Activated CD4-positive, alpha-beta memory T cell treated with anti-CD3 and anti-CD28 coated beads, Interleukin-2, amount 10 ng/mL, durations not matched to agents 7 days and 5 days (primary cell): ENCODE measurements at places on chromosomes 3 and 15. TPM values are rescaled to one million over a fixed set of nuclear protein-coding genes. Genes with fewer than 3 reads are reported as not detected.

- H3K27ac ChIP-seq: no peak overlapping the region
- no peaks in the 10 kb centered on the region for H3K36me3 ChIP-seq
- no peaks in the 10 kb centered on the region for H3K27me3 ChIP-seq
- no peak for DNase-seq
- no peak overlapping the region for H3K4me3 ChIP-seq
These were observed 4.9 kb upstream of the C3orf49 start for GRCh38 chr3:63814237-63814636.

DNA sequence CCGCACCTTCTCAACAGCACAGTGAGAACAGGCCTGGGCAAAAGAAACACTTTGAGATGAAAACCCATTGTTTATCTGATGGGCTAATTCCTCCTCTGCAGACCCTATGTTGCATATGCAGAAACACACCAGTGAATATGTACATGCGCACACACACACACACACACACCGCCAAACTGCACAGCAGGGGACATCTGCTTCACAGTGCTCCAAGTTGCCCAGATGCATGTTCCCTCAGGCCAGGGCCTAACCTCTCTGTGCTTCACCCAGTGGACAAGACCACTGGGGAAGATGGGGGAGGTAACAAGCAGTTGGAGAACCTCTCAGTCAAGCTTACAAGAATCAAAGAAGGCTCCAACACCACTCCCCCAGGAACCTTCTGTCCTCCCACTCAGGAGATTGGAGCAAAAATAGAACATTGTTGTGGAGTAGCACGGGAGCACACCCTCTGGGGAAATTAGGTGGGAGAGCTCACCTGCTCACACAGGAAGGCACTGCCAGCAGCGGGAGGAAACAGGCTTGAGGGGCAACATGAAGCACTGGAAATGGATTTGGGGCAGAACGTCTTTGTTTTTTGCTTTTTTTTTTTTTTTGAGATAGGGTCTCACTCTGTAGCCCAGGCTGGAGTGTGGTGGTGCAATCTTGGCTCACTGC, 13.0 kb downstream of the HCN4 start:
- H3K27me3 ChIP-seq: peaks cover 6% of the 10 kb centered on the region
- H3K4me1 ChIP-seq: no peaks in the 10 kb centered on the region
- no peaks in the 10 kb centered on the region for H3K36me3 ChIP-seq

- no peaks in the 10 kb centered on the region for H3K27me3 ChIP-seq
- no peak overlapping the region for H3K4me3 ChIP-seq
- H3K4me1 ChIP-seq: no peaks in the 10 kb centered on the region
- no peak for DNase-seq
These were observed 167.5 kb downstream of the PGPEP1L start for GRCh38 chr15:98840053-98840452.

GRCh38 chr15:94306700-94307650, 75.6 kb downstream of the MCTP2 start:
- H3K4me3 ChIP-seq: peak overlapping the region; percentile 15
- H3K36me3 ChIP-seq: peaks cover 83% of the 10 kb centered on the region
- peaks cover 62% of the 10 kb centered on the region for H3K4me1 ChIP-seq
- no peaks in the 10 kb centered on the region for H3K27me3 ChIP-seq
- H3K27ac ChIP-seq: peak overlapping the region; percentile 83
- DNase-seq: no peak

DNA sequence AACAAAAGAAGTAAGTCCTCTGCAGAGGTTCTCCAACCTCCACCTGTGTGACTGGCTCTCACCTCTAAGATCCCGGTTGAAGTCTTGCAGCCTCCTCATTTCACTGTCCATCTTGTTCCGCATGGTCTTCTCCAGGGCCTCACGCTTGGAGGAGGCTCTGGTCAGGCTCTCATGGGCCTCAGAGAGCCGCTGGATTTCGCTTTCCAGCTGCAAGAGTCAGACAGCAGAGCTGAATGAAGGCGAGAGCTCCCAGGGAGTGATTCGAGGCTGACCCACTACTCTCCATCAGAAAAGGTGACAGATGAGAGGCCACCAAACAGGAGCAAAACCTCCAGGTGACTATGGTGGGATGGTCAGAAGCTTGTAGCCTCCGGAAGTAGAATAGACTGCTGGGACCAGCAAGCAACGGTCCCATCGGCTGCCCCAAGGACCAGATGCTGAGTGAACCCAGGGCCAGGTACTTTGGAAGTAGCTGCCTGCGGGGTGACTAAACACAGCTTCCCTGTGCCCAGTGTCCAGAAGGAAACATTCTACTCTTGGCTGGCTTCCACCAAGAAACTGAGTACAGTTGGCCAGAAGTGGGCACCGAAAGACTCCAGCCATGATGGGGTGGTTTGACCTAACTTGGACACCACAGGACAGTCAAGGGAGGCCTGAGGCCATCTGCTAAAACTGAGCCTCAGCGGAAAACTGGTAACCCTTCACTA, 7.9 kb downstream of the AMOTL2 start:
- H3K36me3 ChIP-seq: no peaks in the 10 kb centered on the region
- peaks cover 20% of the 10 kb centered on the region for H3K27me3 ChIP-seq
- peaks cover 15% of the 10 kb centered on the region for H3K4me1 ChIP-seq
- H3K27ac ChIP-seq: no peak overlapping the region
- H3K4me3 ChIP-seq: no peak overlapping the region
- no peak for DNase-seq

GRCh38 chr15:29452881-29453731, 183.5 kb upstream of the NSMCE3 start:
- no peak for DNase-seq
- peaks cover 13% of the 10 kb centered on the region for H3K4me1 ChIP-seq
- no peak overlapping the region for H3K27ac ChIP-seq

DNA sequence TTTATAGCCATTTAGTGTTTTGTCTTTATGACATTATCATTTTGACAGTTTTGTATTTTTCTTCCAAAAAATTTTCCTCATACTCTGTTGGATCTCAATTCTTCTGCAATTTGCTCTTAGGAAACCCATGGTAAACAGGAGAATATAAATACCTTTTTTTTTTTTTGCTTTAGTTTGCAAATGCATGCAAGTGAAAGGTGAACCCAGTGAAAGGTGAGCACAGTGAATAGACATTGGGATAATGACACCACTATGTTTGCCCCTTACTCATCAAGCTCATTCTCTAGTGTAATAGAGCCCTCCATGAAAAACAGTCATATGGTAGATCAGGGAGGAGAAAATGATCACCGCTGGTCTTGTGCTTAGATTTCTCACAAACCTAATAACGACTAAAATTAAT, 59.0 kb upstream of the TRPC1 start:
- no peak for DNase-seq
- H3K4me1 ChIP-seq: no peaks in the 10 kb centered on the region
- no peak overlapping the region for H3K4me3 ChIP-seq
- H3K36me3 ChIP-seq: no peaks in the 10 kb centered on the region
- H3K27me3 ChIP-seq: no peaks in the 10 kb centered on the region
- no peak overlapping the region for H3K27ac ChIP-seq

DNA sequence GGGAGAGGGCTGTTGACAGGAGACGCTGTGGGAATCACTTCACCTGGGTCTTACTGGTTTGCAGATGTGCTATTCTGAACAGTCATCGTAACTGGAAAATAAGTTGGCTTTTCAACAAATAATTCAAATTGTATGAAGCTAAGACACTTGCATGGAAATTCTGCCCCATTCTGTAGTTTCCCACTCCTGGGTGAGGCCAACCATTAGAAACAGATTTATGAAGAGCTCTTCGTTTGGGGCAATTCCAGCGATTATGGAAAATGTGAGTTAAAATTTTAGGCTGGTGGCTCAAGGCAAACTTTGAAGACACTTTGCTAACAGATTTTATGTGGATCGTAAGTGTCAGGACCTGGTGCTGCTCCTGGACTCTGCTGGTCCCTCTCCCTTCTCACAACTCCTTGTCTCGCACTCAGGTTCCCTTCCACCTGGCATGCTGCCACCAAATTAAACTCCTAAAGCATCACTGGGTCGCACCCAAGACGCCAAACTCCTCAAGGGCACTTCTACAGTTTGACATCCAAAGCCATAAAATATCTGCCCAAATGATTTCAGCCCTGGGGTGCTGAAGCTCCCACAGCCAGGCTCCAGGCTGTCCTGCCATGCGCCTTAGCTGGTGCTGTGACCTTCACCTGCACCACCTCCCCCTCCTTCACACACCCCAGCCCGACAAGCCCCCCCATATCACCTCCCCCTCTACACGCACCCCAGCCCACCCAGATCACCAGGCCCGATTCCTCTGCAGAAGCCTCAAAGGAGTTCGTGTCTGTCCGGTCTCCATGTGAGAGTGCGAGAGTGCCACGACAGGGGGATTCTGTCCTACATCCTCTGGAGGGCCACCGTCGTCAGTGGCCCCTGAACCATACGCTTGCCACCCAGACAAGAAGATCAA, 138.4 kb downstream of the NSMCE3 start:
- DNase-seq: no peak
- H3K36me3 ChIP-seq: no peaks in the 10 kb centered on the region
- H3K4me1 ChIP-seq: no peaks in the 10 kb centered on the region
- H3K27me3 ChIP-seq: no peaks in the 10 kb centered on the region
- no peak overlapping the region for H3K27ac ChIP-seq

GRCh38 chr3:57061556-57061955, 1.1 kb downstream of the SPATA12 start:
- no peak for DNase-seq
- H3K4me1 ChIP-seq: peaks cover 4% of the 10 kb centered on the region
- peaks cover 8% of the 10 kb centered on the region for H3K27me3 ChIP-seq
- H3K4me3 ChIP-seq: no peak overlapping the region
- no peaks in the 10 kb centered on the region for H3K36me3 ChIP-seq
- no peak overlapping the region for H3K27ac ChIP-seq

DNA sequence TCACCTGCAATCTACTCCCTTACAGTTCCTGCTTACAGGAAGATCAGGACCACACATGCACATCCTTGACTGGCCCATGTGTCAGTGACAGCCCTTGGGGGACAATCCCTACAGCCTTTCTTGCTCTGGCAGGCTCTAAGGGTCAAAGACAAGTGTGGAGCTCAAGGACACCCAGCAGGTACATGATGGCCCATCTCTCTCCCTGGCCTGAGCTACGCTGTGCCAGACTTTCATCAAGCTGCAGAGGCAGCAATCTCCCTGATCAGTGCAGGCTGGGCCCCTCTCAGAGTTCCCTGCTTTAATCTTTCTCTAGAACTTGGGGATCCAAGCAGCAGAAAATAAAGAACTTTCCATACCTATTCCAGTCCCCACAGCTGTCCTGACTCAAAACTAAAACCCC, 2.6 kb downstream of the SEMA7A start:
- H3K4me3 ChIP-seq: no peak overlapping the region
- peaks cover 4% of the 10 kb centered on the region for H3K27me3 ChIP-seq
- H3K36me3 ChIP-seq: no peaks in the 10 kb centered on the region
- peaks cover 30% of the 10 kb centered on the region for H3K4me1 ChIP-seq

- DNase-seq: no peak
- no peaks in the 10 kb centered on the region for H3K36me3 ChIP-seq
- H3K4me3 ChIP-seq: no peak overlapping the region
- H3K27me3 ChIP-seq: peaks cover 8% of the 10 kb centered on the region
These were observed 103.5 kb upstream of the KCNAB1 start for GRCh38 chr3:156016902-156017301.

- H3K4me1 ChIP-seq: peaks cover 12% of the 10 kb centered on the region
- H3K27ac ChIP-seq: no peak overlapping the region
- H3K36me3 ChIP-seq: no peaks in the 10 kb centered on the region
- no peak for DNase-seq
- H3K27me3 ChIP-seq: peaks cover 5% of the 10 kb centered on the region
These were observed 393.6 kb upstream of the TPM1 start for GRCh38 chr15:62648954-62649353.

DNA sequence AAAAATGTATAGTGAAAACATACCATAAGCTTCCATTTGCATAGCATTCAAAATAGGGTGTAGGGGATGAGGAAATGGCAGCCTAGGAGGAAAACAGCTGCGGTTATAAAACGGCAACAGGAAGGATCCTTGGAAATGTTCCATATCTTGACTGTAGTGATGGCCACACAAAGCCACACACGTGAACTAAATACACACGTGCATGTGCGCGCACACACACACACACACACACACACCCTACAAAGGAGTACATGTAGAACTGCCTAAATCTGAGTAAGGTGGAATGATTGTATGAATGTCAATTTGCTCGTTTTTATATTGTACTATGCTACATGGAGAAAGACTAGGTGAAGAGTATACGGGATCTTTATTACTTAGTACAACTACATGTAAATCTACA, 3.9 kb upstream of the IREB2 start:
- H3K4me1 ChIP-seq: peaks cover 18% of the 10 kb centered on the region
- H3K36me3 ChIP-seq: peaks cover 6% of the 10 kb centered on the region
- no peak for DNase-seq
- peaks cover 16% of the 10 kb centered on the region for H3K27me3 ChIP-seq
- no peak overlapping the region for H3K27ac ChIP-seq

- no peak overlapping the region for H3K4me3 ChIP-seq
- no peak for DNase-seq
- peaks cover 64% of the 10 kb centered on the region for H3K27me3 ChIP-seq
- no peak overlapping the region for H3K27ac ChIP-seq
- H3K36me3 ChIP-seq: no peaks in the 10 kb centered on the region
These were observed 2.1 kb upstream of the ALDH1A3 start for GRCh38 chr15:100877551-100877950.

Gene PODXL2
- 1.1 TPM for total RNA-seq

Gene KBTBD12
- not detected for total RNA-seq

Gene PRSS50
- total RNA-seq: not detected

Gene ALDH1A3
- total RNA-seq: not detected

Gene MKRN2OS
- not detected for total RNA-seq

Gene GRAMD1C
- total RNA-seq: 0.48 TPM

Gene TSPAN3
- 13.9 TPM for total RNA-seq

Gene SHF
- 2.0 TPM for total RNA-seq
